NCI-H2081 treated with DMSO at 0.1 percent for 48 hours (cell line): ENCODE measurements at places on chromosomes 1 and 21.

DNA sequence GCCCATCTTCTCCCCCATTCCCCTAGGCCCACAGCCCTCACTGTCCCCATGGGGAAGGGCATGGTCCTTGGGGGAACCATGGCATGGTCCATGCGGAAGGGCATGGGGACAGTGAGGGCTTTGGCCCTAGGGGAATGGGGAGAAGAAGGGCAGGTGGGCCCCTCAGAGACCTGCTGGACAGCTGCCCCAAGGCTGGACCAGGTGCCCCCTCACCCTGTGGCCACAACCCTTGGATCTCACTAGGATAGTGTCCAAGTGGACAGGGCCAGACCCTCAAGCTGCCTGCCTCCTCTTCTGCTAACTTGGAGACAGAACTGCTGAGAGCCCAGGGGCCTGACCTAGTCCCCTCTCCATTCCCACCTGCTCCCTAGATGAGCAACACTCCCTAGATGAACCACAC lies 12.4 kb upstream of the SMYD3 start:
- DNase-seq = no peak

DNA sequence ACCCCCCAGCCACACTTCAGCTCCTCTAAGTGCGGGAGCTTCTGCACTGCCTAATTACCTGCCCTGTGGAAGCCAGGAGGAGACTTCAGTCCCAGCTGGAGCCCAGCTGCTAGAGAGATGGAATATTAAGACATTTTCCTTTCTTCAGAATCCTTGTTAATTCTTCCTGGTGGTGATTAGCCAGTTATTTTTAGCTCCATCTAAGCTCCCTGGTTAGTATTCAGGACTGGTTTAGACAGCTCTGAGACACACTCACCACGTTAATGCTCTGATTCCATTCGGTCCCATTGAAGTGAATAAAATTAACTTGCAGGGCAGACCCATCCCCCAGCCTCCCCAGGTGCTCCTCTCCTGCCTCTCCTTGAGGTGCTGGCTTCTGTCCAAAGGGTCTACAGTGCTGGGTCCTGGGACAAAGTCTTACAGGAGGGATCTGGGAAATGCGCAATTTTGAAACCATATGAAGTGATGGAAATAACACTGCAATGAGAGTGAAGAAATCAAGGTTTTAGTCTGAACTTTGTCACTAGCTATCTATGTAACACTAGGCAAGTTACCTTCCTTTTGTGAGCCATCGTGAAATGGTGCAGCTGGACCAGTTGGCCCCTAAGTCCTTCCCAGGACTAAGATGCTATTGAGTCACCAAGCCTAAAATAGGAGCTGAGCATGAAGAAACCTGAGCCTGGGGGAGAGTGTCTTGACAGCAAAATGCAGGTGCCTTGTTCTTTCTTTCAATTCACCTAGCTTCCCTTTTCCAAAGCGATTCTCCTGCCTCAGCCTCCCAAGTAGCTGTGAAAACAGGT lies 117.4 kb upstream of the ATP1A1 start:
- no peak for DNase-seq

DNA sequence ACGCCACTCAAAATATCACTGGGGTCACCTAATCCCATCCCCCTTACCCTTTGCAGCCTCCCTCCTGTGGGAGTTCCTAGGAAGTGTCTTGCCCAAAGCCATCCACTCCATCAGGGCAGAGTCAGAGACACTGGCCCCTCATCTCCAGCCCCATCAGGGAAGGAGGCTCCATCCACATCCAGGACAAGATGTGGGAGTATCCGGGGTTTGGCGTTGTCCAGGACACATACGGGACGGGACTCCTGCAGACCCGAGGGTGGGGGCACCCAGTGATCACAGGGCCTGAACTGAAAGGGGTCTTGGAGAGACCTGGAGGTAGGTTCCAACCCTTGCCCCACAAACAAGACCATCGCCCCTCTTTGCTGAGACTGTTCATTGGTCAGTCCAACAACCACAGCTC lies 348.2 kb downstream of the MATN1 start:
- no peak for DNase-seq

GRCh38 chr1:38327559-38327973 lies 281.0 kb upstream of the POU3F1 start:
- DNase-seq = no peak

DNA sequence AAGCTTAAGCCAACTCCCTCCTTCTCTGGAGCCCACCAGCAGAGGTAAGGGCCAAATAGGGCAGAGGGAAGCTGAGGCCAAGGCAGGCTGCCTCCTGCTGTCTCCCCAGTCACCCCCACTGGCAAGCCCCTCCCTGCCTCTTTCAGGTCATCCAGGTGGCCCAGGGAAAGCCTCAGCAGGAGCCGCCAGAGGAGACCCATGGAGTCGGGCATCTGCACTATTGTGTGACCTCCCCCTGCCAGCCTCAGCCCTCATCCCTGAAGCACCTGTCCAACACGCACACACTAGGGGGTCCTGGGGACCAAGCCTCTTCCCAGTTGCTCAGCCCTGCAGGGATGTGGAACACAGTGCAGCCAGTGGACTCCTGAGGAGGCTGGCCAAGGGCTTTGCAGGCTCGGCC lies 5.3 kb upstream of the NAXE start:
- no peak for DNase-seq

GRCh38 chr1:93692451-93692861 lies 10.8 kb upstream of the BCAR3 start:
- DNase-seq = no peak

DNA sequence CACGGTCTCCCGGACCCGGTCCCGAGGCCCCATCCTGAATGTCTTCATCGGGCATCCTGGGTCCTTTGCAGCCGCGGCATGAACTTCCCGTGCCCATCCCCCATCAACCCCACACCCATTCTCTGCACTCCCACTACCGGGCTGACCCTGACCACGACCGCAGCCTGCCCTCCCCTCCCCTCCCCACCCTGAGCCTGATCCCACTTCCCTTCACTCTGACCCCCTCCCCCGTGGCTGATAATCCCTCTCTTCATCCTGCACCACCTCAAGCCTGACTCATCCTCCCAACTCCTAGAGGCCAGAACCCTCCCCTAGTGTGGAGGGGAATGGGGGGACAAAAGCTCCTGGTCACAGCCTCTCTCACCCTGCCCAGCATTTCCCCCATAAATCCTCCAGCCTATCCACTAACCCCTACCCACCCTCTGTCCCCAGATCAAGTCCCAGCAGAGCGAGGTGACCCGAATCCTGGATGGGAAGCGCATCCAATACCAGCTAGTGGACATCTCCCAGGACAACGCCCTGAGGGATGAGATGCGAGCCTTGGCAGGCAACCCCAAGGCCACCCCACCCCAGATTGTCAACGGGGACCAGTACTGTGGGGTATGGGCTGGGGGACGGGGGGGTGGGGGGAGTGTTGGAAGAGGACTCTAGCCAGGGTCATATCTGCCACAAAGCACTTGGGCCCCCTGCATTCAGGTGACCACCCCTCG lies 602 bp downstream of the SH3BGRL3 start:
- no peak for DNase-seq

- no peak for DNase-seq
These were observed 34.4 kb upstream of the PSMB2 start for GRCh38 chr1:35675773-35676172.

DNA sequence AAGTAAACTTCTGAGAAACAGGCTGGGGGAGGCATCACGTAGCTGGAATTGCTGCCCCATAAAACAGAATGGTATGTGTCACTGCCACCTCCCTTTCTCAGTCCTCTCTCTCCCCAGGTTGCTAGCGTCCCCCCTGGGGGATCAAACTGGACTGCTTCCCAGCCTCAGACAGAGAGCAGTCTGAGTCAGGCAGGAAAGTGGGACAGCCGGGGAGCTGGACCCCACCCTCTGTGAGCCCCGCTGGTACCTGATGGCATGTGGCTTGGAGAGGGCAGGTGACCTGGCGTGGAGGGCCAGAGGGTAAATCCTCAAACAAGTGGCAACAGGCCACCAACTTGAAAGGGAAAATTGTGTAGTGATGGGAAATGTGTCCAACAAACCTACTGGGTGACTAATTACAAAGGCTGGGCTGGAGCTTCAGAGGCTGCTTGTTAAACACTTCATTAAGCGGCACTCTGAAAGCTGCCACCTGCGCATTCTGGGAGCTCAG lies 1.0 kb upstream of the SFN start:
- DNase-seq = no peak

GRCh38 chr1:223230161-223230881 lies 87.3 kb upstream of the TLR5 start:
- no peak for DNase-seq

- no peak for DNase-seq
These were observed 437 bp upstream of the HSPG2 start for GRCh38 chr1:21937372-21938121.

DNA sequence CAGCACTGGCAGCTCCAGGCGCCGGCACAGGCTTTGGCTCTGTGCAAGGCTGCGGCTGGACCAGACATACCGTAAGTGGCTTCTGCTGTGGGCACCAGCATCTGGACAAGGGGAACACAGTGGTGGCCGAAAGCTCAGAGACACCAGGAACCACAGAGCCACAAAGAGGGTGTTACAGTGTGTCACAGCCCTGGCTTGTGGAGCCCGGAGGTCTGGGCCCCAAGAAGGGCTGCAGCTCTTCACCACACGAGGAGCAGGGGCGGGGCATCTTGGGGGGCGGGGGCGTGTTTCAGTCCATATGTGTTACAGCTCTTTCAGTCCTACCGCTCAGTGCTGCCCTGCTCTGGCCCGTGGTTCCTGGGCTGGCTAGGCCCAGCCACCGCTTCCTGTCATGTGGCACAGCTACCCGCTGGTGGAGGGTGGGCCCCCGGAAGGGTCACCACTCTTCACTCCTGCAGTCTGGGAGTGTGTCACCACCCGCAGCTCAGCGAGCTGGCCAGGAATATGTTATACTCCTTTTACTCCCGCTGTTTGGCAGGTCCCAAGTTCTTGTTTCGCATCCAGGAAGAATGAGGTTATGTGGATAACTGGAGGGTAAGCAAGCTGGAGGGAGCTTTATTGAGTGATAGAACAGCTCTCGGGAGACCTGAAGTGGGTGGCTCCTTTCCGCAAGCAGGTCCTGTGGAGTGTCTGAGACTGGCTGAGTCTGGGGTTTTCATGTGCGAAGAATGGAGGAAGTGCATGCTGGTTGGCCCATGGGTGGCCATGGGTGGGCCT lies 3.3 kb upstream of the LSM10 start:
- no peak for DNase-seq

- DNase-seq = no peak
These were observed 498.1 kb downstream of the LMO4 start for GRCh38 chr1:87826681-87827251.

- DNase-seq = no peak
These were observed 66.2 kb downstream of the ATP2B4 start for GRCh38 chr1:203692565-203693470.

- DNase-seq = no peak
These were observed 21.9 kb upstream of the PADI6 start for GRCh38 chr1:17350083-17350482.

- no peak for DNase-seq
These were observed 59.8 kb upstream of the ETV3 start for GRCh38 chr1:157197906-157198435.
